ENCODE measurements at places on chromosomes 16 and 17.
A peak's percentile ranks its signal among the peaks of the same experiment; 100 is the strongest.

- no peak for DNase-seq
These were observed 171.7 kb downstream of the KATNIP start for GRCh38 chr16:27721531-27722181.

GRCh38 chr16:46894036-46894672 lies 10.0 kb downstream of the GPT2 start:
- DNase-seq: no peak

GRCh38 chr16:3846595-3847091 lies 33.9 kb downstream of the CREBBP start:
- DNase-seq: no peak

- DNase-seq: no peak
These were observed 43.5 kb downstream of the PLXDC1 start for GRCh38 chr17:39107973-39108372.

- DNase-seq: no peak
These were observed 549.6 kb upstream of the KIF2B start for GRCh38 chr17:53273126-53273525.

GRCh38 chr17:70286391-70286790 lies 117.1 kb downstream of the KCNJ2 start:
- peak; percentile 44 for DNase-seq

DNA sequence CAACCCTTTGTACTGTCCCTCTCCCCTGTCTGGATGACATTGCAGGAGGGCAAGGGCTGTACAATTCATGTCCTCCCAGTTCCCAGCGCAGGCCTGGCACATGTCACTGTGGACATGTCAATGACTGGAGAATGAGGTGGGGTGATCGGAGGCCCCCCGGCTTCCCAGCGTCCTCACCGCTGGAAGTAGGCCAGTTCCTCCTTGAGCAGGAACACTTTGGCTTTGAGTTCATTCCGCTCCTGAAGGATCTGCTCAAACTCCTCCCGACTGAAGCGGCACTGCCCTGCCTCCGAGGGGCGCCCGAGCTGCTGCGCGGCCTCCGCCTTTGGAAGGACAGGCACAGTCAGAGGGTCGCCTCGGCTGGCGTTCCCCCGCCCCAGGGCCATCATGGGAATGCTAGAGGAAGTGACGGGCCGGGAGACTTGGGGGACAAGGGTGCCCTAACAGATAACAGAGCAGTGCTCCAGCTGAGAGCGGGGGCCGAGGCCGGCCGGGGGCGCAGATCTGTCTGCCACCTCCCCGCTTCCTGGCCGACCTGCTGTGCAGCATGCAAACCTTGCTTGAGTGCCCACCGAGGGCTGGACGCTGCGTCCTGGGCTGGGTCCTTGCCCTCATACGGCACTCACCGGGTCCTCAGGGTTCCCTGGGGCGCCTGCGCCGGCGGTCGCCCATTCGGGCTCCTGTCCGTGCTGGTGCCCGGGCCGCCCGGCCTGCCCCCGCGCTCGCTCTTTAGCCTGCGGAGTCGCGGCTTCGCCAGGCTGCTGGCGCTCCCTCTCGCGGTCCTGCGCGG lies 1.3 kb downstream of the RILP start:
- peak; percentile 40 for DNase-seq

GRCh38 chr17:44385287-44386181 lies 3.9 kb downstream of the ITGA2B start:
- peak; percentile 79 for DNase-seq

- DNase-seq: peak; percentile 54
These were observed 10.5 kb upstream of the HEATR6 start for GRCh38 chr17:60089096-60089806.

DNA sequence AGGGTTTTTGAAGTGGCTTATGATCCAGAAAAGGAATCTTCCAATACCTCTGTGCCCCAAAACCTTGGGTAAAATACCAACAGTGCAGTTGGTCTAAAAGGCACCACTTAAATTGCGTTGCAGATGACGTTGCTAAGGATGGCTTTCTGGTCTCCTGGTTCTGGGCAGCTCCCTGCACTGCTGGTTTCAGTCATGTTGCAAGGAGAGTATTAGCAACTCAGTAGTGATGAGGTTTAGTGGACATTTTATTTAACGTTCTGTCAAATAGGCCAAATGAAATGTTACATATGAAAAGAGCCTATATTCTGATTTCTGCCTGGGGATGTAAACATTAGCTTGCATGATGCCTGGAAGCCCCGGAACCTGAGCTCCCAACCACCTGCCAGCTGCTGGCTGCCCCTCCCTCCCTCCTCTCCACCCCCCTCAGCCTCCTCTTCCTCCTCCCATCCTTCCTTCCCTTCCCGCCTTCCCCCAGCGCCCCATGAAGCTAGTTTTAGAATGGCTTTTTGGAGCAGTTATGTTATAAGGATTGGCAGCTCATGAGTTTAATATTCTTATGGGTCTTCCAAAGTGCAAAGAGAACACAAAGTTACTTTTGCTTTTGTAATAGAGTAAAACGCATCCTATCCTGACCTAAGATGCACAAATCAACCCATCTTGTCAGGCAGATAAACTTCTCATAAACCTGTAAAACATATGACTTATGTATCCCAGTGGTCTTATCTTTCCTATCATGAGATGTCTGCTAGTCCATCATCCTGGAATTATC lies 20.7 kb downstream of the CD7 start:
- no peak for DNase-seq

DNA sequence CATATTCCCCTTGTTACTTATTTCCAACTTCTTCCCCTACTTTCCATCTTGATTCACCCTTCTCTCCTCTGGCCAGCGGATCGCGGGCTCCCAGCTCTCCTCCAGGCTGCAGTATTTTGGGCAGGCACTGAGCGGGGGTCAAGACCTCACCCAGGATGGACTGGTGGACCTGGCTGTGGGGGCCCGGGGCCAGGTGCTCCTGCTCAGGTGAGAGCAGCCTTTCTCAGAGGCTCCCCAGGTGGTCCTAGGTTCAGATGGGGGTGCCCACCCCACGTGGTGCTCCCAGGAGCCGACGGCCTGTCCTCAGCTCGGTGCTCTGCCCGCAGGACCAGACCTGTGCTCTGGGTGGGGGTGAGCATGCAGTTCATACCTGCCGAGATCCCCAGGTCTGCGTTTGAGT lies 16.0 kb downstream of the ITGAX start:
- no peak for DNase-seq

- no peak for DNase-seq
These were observed 11.7 kb downstream of the CANT1 start for GRCh38 chr17:78997881-78998280.

GRCh38 chr16:15051387-15051951 lies 4.4 kb downstream of the NTAN1 start:
- DNase-seq: no peak

GRCh38 chr16:2799859-2800226 lies 1.6 kb downstream of the PRSS41 start:
- peak; percentile 69 for DNase-seq

DNA sequence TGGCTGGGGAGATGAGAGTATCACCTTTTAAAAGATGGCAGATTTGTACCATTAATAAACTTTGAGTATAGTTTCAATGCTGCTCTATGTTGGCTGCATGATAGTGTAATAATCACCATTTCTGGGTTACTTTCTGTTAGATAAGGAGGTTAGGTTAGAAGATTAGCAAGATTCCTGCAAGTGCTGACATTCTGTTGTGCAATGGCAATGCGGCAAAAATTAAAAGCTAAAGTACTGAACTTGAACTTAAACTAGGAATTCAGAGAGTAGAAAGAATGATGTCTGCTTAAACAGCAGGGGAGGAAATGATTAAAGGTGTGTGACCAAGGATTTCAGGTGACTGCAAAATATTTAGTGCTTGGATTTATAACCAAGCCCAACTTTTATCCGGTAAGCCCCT lies 399.8 kb upstream of the MON1B start:
- no peak for DNase-seq

Measured in suppressor macrophage treated with lipopolysaccharide for 4 hours (primary cell).